SW480 (cell line): ENCODE measurements at places on chromosomes 3 and 15.

DNA sequence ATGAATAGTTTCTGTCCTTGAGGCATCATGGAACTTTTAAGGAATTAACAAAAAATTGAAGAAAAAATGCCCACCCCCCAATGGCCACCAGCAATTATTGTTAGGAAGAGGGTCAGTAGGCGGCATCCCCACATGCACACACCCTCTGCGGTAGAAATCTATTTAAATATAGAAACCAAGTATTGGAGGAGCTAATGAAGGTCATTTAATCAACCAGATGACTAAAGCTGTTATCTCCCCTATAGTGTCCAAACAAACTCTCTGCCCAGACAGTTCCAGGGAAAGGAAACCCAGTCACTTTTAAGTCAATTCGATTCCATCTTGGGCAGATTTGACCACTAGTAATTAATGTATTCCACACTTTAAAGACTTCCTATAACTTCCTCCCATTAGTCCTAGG is 47.1 kb downstream of the DGKG start:
- DNase-seq, result no peak

DNA sequence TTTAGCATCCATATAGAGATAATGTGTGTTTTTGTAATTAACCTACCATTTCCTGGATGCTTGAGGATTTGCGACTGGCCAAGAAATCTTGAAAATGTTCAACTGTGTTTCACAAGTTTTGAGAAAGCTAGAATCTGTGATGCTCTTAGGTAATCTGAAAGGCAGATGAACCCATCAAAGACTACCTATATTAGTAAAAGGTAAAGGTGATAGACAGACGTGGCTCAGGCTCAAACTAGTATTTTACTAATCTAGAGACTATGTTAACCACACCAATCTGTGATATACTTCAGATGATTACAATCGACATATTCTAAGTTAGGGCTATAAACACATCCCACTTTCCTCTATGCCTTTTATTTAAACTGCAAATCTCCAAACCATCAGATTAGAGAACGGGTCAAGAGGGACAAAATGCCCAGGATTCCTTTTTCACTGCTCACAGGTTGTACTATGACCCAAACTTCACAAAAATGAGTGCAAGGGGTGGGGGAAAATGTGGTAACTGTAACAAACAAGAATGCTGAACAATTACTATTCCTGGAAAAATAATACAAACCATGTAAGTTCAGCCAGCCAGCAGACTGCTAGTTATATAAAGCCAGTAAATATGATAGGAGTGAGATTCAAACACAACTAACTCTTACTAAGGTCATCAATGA is 295.1 kb downstream of the FOXP1 start:
- no peak for DNase-seq

GRCh38 chr3:192947421-192947820 is 29.8 kb upstream of the MB21D2 start:
- DNase-seq, result no peak

- no peak for DNase-seq
Observed at GRCh38 chr3:46960081-46960701, 16.4 kb downstream of the CCDC12 start.

- DNase-seq, result no peak
Observed at GRCh38 chr3:15217011-15217671, 11.1 kb downstream of the CAPN7 start.

DNA sequence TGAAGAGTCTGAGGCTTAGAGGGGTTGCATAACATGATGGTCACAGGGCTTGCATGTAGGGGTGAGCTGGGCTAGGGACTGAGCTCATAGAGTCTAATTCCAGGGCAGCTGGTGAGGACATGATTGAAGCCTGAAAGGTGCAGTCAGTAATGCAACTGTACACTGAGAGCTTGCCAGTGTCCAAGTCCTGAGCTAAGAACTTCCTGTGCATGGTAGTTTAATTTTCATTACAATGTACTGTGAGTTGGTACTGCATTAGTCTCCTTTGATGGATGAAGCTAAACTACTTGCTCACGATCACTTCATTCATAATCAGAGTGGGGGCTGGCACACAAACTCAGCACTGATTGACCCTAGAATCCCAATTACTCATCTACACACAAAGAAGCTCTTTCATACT is 156.4 kb upstream of the CRBN start:
- no peak for DNase-seq

GRCh38 chr15:94924971-94925598 is 693.7 kb downstream of the MCTP2 start:
- DNase-seq, result no peak

- DNase-seq, result peak; percentile 85
Observed at GRCh38 chr3:152021951-152022461, 148.6 kb downstream of the SUCNR1 start.

GRCh38 chr3:195001261-195001660 is 269.7 kb downstream of the XXYLT1 start:
- no peak for DNase-seq

GRCh38 chr3:22632536-22632935 is 570.6 kb upstream of the UBE2E2 start:
- DNase-seq, result no peak

DNA sequence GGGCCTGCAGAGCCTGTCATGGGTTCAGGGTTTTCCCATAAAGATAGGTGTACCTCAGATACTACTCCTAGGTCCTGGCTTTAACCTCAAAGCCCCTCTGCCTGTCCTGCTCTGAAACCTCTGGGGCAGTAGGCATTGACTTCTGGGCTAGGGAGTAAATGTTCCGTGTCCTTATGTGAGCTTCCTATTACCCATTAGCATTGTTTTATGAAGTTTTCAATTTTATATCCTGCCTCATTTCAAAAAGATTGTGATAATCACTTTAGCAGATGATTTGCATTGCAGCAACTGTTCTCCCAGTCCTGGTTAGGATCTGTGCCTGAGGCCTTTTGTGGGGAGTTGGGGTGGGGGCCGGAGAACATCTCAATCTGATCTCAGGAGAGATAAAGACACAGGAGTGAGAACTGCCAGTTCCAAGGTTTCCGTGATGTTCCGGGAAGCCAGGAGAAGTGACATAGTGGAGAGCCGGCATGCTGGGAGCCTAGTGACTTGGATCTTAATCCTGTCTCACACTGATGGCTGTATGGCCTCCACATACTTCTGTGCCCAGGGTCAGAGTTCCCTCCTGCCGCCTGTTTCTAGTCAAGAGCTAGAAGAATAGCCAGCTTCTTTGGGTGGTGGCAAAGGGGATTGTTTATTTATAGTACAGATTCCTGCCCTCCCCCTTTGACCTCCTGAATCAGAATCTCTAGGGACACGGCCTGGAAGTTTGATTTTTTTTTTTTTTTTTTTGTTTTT is 10.6 kb downstream of the TPM1 start:
- no peak for DNase-seq

- DNase-seq, result peak; percentile 90
Observed at GRCh38 chr3:181711325-181712135, at the start of gene SOX2. SOX2 (plus strand) TSS chr3:181711925; CDS start chr3:181712361, 436 bp downstream.

GRCh38 chr15:79307251-79307650 is 3.7 kb upstream of the TMED3 start:
- no peak for DNase-seq

GRCh38 chr3:136624894-136625815 is 127.0 kb downstream of the STAG1 start:
- peak; percentile 89 for DNase-seq

GRCh38 chr3:120093119-120093910 is 932 bp downstream of the GSK3B start:
- peak; percentile 30 for DNase-seq

GRCh38 chr15:84914351-84914750 is 29.9 kb downstream of the SLC28A1 start:
- no peak for DNase-seq

DNA sequence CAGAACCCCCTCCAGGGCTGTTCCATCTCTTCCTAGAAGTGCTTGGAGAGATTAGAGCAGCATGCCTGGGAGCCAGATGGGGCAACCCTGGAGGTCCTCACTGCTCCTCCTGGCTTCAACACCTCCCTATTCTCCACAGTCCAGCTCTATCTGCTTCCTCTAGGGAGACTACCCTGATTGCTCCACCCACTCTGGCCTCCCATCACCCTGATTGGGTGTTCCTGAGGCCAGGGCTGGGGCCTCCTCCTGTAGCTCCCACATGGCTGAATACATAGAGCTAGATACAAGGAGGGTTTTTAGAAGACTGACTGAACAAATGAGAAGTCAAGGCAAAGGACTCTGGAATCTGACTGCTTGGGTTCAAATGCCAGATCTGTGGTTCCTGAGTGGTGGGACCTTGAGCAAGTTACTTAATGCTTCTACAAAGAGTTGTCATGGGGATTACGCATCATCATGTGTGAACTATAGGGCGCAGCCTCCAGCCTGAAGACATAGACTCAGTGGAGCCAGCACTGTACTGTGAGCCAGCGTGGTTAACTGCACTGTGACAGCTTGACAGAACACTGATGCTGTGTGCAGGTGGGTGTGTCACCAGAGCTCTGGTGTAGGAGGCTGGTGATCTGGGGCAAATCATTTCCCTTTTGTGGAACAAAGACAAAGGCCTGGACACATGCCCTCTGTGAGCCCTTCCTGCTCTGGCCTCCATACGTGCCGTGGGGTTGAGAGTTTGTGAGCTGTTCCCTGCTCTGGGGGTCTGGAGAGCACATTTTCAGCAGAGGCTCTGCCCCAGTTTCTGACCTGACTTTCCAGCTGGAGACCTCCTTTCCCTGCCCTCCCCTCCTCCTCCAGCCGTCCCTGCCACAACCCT is 74.8 kb downstream of the SCN5A start:
- DNase-seq, result no peak
